ENCODE measurements at places on chromosomes 2 and 18.

DNA sequence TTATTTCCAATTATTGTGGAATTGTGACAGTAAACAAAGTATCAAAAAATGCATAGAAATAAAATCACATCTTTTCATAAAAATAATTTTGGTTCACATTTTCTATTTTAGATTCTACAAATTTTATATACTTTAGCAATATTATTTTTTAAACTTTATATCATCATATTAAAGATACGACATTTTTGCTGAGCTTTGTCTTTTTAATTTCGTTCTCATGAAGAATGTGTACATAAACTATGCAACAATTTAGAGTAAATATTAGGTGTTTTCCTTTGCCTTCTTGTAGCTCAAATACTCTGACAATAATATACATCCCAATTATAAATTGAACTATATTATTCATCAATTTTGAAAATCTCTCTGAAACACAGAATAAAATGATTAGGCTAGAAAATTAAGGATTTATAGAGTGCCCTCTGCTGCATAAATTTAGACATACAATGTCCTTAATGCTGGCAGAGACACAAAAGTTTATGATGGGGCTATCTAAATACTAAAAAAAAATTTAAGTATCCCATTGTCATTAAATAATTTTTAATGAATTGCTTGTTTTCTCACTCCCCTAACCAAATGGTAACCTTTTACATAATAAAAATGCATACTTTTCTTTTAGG lies 45.7 kb downstream of the CCDC102B start:
- DNase-seq, result no peak

DNA sequence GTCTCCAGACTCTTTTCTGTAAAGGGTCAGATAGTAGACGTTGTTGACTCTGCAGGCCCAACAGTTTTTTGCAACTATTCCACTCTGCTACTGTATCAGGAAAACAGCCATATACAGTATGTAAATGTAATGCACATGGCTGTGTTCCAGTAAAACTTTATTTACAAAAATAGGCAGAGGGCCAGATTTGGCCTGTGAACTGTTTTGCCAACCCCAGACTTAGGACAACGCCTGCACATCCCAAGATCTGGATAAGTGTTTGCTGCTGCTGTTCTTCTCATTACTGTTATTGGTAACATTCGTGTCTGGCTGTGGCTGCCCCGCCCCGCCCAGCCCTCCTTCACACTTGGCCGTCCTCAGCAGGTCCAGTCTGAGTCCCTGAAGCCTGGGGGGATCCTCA lies 94.6 kb upstream of the MCFD2 start:
- no peak for DNase-seq

- DNase-seq, result no peak
Measured at GRCh38 chr2:226399006-226399405, 400.6 kb downstream of the IRS1 start.

- peak; percentile 63 for DNase-seq
Measured at GRCh38 chr2:231614559-231615057, 21.9 kb downstream of the TEX44 start.

GRCh38 chr2:131126436-131126835 lies 21.3 kb downstream of the PLEKHB2 start:
- DNase-seq, result no peak

DNA sequence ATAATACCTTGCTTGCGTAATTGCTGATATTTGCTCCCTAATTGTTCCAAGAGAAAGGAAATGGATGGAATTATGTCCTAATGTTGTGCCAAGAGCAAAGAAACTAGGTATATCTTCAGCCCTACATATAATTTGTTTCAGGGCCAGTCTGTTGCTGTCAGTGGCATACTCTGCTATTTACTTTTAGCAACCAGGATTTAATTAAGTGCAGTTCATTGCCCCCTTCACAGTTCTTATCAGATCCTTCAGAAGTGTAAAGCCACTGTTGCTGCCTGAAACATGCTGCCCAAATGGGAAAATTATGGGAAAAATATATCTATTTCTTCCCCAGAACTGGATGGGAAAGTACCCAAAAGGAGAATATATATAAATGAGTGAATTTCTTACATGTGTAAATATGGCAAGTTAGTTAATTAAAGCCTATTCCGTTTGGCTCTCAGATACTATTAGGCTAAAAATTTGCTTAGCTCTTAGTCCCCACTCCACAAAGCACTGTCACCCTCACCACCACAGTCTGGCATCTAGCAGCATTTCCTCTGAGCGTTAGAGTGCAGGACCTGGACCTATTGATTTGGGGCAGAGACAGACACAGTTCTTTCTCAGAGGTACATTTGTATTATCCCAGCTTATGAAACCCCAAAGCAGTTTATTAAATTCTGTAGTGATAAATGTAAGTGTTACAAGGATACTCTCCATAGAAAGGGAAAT lies 72.8 kb upstream of the DTNA start:
- no peak for DNase-seq

GRCh38 chr18:61322265-61322873 lies 10.9 kb upstream of the CDH20 start:
- peak; percentile 12 for DNase-seq

DNA sequence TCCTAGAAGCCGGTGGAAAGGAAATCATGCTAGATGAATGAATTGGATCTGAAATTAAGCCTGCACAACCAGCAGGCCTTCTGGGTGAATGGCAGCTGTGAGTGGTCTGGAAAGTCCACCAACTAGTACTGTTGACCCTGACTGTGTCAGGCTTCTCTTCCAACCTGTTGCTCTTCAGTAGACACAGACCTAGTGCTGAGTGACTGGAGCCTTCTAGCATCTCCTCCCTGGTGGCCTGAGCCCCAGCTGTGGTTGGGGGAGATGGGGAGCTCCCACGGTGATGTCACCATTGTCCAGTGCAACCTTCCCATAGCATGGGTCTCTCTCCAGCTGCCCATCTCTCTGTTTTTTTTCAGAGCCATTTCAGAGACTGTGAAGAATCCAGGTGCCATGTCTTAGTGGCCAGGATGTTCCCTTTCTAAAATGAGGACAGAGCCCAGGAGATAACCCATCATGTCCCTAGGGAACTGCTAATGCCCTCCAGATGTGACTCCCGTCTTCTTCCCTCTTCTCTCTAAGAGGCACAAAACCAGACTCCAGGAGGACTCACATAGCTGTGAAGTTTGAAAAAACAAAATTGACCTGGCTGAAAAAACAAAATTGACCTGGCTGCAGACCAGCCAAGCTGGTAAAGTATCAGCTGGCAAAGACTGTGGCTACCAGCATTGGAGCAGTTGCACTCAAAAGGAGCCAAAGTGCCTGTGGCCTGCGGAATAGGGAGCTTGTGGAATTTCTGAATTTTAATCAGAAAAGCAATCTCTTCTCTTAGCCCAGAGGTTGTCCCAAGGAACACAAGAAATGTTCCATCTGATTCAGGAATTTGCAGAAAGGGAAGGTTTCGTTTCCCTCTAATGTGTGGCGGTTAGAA lies 67.4 kb upstream of the RPL31 start:
- DNase-seq, result no peak

DNA sequence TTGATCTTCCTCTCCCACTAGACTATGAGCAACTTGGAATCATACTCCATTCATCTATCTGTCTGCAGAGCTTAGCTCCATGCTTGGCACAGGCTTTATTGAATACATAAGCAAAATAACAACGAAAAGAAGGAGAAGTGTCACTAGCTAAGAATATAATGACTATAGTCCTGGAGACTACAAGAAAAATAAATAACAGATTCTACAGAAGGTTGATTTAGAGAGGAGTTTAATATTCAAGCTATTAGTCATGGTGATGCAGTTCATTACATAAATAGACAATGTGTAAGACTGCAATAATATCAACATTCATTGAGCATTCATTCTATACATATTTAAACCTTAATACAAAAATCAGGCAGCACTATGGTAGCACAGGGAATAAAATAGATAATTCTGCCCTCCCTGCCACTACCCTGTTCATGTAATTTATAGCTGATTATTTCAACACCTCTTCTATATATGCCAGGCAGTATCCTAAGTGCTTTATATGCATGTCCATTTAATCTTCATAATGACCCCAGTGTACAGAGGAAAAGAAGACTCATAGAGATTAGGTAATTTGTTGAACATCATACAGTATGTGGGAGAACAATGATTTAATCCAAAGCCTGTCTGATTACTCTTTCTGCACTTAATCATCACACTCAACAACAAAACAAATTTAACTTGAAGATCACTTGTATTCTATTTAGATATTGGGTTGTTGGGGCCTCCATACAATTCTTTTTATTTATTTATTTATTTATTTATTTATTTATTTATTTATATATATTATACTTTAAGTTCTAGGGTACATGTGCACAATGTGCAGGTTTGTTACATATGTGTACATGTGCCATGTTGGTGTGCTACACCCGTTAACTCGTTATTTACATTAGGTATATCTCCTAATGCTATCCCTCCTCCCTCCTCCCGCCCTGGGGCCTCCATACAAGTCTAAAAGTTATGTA lies 165.3 kb downstream of the RNF152 start:
- no peak for DNase-seq

DNA sequence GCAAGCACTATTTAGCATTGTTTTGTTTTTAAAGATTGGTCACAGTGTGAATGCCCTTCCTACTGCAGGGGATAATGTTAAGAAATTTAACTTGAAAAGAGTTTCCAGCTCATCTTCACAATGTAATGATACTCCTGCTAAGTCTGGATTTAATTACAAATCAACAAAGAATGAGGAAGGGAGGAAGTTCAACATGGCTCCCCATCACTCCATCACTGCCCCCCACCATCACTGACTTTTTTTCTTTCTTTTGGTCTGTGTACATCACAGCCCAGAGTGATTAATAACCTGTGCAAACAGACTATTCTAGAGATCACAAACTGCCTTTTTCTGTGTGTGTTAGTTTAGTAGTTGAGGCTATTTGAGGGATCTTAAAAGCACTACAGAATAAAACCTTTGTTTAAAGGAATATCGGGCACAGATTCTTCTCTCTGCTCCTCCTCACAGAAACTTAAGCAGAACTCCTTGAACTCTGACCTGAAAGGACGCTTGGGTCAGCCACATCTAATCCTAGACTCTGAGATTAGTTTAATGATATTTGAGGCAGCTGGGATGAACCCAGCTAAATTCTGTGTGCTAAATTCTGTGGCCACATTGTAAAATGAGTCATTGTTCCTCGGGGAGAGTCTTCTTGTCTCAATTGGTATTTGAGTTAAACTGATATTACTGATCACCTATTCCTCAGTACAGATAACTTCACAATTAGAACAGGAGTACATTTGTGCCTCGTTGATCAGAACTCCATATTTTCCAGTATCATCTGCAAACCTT lies 47.8 kb downstream of the SATB2 start:
- DNase-seq, result no peak

DNA sequence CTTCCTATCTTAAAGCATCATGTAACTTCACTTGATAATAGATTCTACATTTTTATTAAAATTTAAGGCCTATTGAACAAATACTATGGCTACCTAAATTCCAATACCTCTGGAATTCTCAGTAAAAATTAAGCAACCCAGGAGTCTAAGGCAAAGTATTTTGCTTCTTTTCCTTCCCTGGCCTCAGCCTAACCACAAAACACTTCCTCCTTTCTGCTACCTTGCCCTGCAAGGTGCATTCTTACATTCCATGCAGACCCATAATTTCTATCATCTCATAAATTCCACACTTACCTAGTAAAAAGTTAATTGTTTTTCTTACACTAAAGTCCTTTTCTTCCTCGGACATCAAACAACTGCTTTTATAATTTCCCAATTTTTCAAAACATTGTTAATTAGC lies 3.7 kb downstream of the MBOAT2 start:
- DNase-seq, result no peak

DNA sequence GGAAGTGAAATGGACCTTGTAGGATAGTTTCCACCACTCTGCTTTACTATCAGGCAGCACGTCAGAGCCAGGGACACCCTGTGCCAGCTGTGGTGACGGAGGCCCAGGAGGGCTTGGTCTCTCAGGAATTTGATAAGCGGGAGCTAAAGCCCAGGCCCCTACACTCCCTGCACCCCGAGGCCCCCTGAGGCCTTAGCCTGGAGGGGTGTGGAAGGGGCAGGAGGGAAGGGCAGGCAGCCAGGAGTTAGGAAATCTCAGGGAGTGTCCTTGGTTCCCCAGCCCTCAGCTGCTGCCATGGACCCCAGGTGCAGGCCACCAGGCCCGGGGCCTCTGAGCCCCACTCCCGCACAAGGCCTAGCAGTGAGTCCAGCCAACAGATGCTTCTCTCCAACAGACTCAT lies 38.2 kb downstream of the PDIA6 start:
- DNase-seq, result no peak

- no peak for DNase-seq
Measured at GRCh38 chr18:48186131-48186766, 222.9 kb downstream of the ZBTB7C start.

DNA sequence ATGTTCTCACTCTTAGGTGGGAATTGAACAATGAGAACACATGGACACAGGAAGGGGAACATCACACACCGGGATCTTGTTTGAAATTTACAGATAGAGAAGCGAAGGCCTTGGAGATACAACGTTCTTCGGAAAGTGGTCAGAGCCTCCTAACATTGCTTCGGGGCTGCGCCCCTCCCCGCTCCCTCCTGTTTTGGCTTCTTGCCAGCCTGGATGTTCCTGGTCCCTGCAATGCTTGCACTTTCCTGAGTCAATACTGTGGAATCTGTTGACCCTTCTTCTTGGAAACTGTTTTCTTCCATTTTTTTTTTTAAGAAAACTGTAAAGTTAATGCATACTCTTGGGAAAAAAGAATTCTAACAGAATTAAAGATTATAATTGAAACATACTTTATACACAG lies 360.8 kb downstream of the SOCS6 start:
- DNase-seq, result no peak

DNA sequence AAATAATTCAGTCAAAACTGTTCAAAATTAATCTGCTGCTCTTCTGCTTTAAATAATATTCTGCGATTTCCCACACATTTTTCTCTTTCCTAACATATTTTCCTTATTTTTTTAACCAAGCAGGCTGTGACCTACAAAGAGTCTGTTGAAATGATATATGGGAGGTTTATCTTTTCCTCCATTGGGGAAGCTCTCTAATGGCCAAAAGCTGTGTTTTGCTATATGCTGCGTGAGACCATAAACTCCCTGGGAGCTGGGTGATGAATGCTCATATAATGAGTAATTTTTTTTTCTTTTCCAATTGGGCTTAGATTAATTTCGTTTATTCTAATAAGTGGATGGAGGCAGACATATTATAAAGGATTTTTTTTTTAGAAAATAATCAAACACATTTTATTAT lies 72.2 kb upstream of the MAP2 start:
- DNase-seq, result no peak

Measured in activated naive CD4-positive, alpha-beta T cell treated with anti-CD3 and anti-CD28 coated beads, Interleukin-2, amount 50 U/mL, for 16 hours (primary cell).